A172 (cell line): ENCODE measurements at places on chromosomes 3 and 15. TPM values are rescaled to one million over a fixed set of nuclear protein-coding genes. Genes with fewer than 3 reads are reported as not detected.
A peak's percentile ranks its signal among the peaks of the same experiment; 100 is the strongest.

DNA sequence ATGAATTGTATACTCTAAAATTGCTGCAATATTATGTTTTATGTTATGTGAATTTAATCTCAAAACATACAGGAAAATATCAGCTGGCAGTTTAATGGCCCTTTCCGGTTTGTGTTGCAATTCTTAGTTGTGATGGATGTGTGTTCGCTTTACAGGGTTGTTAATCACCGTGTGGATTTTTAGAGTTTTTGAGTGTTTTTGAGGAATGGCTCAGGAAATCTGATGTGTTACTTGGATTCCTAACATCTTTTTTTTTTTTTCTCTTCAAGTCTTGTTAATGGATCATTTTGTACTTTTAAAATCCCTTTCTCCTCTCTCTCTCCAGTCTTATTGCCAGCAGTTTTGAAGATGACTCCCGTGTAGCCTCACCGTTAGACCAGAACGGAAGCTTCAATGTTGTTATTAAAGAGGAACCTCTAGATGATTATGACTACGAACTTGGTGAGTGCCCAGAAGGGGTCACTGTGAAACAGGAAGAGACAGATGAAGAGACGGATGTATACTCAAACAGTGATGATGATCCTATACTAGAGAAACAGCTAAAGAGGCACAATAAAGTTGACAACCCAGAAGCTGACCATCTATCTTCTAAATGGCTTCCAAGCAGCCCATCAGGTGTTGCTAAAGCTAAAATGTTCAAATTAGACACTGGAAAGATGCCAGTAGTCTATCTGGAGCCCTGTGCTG lies 35.7 kb downstream of the MGA start:
- DNase-seq, result peak; percentile 39

DNA sequence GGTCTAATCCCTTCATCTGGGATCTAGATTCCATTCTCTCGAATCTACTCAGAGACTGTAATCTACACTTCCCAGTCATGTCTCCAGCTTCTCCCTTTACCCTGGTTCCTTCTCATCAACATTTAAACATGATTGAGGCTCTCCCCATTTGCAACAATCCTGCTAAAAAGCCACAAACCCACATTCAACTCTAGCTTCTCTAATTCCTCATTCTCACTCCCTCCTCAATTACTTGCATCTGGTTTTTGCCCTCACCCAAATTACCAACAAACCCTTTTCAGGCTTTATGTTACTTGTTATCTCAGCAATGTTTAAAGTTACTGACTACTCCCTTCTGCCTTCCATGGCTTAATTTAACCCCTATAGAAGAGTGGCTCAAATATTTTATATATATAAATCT lies 11.5 kb downstream of the ETFA start:
- DNase-seq, result no peak

GRCh38 chr3:17931131-17931530 lies 188.7 kb upstream of the TBC1D5 start:
- no peak for DNase-seq

DNA sequence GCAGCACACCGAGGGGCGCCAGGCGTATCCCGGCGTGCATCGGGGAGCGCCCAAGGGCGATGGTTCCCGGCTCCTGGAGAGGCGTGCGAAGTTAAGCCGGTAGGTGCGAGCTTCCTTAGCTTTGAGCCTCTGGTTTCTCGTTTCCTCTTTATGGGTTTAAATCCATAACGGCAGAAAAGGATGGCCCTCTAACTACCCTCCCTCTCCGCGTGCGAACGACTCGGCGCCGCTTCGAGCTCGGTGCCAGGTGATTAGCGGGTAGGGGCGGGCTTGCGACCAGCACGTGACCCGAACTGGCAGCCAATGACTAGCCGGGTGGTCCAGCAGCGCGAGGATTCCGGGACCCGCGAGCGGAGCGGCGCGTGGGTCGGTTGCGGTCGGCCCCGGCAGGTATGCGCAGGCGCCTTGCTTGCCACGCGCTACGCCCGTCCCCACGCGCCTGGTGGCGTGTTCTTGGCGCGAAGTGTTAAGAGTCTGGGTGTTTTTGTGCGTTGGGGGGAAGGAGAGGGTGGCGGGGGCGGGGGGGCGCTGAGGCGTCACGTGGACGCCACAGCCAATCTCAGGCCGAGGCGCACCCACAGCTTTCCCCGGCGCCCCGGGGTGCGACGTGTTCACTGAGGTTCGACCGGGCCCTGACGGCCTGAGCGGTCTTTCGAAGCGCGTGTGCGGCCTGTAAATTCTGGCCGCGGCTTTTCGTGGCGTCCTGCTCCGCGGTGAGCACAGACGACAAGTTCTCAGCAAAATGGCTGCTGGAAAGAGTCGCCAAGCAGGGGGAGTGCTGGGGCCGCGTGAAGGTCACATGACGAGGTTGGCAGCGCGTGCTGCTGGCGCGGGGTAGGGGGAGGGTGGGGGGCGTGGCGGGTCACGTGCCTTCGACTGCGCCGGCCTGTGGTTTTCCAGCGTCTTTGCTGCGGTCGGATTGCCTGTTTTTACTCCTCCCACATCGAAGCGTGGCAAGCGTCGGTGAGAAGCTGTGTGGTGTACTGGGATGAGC lies 38.7 kb upstream of the MGA start:
- DNase-seq, result peak; percentile 81

GRCh38 chr15:25362545-25362944 lies 76.3 kb downstream of the UBE3A start:
- DNase-seq, result no peak

SLC28A1 gene
- total RNA-seq, result not detected in 2 replicates

- DNase-seq, result peak; percentile 10
These were observed 13.6 kb downstream of the VPS39 start for GRCh38 chr15:42194513-42194912.

SEMA3B gene
- total RNA-seq, result 22.9 and 26.3 TPM in 2 replicates

IRAK2 gene
- 5.6 and 6.4 TPM in 2 replicates for total RNA-seq

GRCh38 chr15:39974656-39975230 lies 40.8 kb downstream of the EIF2AK4 start:
- no peak for DNase-seq

- peak; percentile 37 for DNase-seq
These were observed 1.9 kb upstream of the PDIA5 start for GRCh38 chr3:123064914-123065313.

TMEM207 gene
- 0.21 TPM in 1 of 2 replicates, not detected in the other for total RNA-seq

DNA sequence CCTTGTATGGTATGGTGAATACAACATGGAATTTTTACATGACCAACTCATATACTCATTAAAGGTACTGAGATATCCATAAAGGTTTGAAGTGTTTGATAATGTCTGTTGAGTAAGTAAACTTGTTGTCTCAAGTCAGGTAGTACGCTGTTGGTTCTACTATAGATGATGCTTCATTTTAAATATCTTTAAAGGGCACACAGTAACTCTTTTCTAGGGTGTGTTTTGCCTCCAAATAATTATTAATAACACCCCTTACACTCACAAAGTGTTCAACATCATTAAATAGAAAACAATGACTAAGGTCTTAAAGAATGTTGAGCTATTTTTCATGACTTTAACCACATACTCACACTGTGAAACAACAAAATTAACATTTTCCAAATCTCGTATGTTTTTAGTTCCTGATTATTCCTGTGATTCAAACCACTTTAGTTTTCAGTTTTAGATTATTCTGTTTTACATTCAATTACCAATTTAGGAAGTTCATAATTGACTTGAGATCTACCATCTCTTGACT lies 220.0 kb upstream of the NANOGP8 start:
- DNase-seq, result peak; percentile 36

PAQR5 gene
- 5.3 and 9.2 TPM in 2 replicates for total RNA-seq

DNA sequence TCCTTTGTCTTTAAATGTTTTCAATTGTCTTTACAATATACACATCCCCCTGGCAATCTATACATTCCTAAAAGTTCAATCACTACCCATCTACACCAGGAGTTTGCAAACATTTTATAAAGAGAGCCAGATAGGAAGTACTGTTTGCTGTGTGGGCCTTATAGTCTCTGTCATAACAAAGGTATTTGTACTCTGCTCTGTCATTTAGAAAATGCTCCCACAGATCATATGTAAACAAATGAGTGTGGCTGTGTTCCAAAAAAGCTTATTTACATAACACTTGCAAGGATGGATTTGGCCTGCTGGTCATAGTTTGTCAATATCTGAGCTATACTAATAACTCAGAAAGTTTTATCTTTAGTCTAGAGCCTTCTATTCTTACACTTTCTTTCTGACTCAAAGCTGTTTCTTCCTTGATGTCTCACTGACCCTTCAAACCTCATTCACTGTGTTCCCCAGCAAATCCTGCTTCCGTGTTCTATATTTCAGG lies 511.9 kb downstream of the GBE1 start:
- DNase-seq, result no peak

DNA sequence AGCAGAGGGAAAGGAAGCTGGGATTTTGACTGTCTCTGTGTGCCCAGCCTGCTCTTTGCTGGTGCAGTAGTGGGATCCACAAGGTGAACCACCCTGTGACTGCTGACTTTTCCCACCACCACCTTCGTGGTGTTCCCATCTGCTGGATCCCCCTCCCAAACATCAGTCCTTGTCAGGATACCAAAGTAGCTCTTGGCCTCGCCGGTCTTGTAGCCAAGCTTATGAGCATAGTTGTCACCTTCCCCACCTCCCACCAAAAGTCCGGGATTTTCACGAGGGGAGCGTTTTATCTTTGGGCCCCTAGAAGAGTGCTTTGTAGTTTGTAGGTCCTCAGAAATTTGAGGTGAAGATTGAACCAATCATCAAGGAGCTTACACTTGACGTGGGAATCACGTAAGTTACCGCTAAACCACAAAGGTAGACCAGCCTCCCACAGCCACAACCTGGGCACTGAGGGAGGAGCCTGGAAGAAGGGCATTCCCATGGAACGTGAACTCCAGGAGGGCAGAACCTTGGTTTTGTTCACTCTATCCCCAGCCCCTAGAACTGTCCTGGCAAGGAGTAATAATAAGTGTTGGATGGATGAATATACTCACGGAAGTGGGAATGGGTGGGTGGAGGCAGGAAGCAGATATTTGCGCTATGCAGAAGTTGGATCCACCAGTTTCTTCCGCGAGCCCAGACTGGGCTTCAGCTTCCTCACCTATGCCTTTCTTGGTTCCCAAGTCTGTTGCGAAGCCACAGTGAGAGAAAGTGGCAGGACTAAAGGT lies 814 bp upstream of the TEX264 start:
- no peak for DNase-seq

- DNase-seq, result no peak
These were observed 43.1 kb downstream of the RBPMS2 start for GRCh38 chr15:64732156-64732860.

STAB1 gene
- 0.12 TPM in 1 of 2 replicates, not detected in the other for total RNA-seq

- peak; percentile 38 for DNase-seq
These were observed 63.3 kb upstream of the SEC61A1 start for GRCh38 chr3:127988770-127989557.
